ENCODE measurements at places on chromosomes 11 and 22. TPM values are rescaled to one million over a fixed set of nuclear protein-coding genes. Genes with fewer than 3 reads are reported as not detected.

DNA sequence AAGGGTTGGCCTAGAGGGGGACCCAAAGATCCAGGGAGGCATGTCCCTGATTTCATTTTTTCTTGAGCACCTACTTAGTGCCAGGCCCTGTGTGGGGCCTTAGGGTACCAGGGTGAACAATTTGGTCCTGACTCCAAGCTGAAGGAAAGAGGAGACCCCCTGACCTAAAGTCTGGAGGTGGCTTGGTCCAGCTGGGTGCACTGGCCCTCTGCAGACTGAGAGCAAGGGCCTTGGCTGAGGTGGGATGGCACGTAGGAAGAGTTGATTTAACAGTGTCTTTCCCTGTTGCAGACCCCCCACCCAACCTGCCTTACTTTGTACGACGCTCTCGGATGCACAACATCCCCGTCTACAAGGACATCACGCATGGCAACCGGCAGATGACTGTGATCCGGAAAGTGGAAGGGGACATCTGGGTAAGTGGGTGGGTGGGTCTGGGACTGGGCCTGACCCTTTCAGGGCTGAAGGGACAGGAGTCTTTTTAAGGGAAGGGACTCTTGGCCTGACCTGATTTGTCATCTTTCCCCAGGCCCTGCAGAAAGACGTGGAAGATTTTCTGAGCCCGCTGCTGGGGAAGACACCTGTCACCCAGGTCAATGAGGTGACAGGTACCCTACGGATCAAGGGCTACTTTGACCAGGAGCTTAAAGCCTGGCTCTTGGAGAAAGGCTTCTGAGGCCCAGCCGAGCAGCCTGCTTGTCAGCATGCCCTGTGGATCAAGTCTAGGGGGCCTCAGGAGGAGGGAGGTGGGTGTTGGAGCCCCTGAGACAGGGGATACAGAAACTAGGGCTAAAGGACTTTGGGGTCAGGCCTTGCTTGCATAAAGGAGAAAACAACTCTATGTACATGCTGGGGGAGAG lies 3.3 kb downstream of the MRPL49 start:
- DNase-seq: no peak

The AQP11 gene
- polyA plus RNA-seq: 1.2 TPM

The ARHGAP32 gene
- polyA plus RNA-seq: 6.1 TPM

- DNase-seq: no peak
These were observed 38.6 kb upstream of the PDE2A start for GRCh38 chr11:72712841-72713240.

GRCh38 chr22:38075105-38075825 lies 8.7 kb downstream of the SLC16A8 start:
- no peak for DNase-seq

DNA sequence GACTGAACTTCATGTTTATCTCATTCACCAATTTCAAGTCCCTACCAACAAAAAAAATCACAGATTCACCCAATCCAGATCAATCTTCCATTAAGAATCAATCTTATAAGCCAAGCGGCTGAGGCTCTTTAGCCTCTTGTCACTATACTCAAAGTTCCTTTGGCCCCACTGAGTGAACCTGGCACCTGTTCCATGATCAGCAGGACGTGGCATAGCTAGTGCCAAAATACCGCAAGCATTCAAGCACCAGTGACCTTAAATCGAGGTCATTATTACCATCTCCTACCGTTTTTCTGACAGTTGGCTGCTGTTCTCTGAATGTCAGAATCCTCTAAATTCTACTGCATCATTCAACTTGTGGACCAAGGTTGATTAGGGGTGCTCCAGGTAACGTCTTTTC lies 141.2 kb downstream of the CADM1 start:
- no peak for DNase-seq

The DENND6B gene
- polyA plus RNA-seq: 3.7 TPM

The PKNOX2 gene
- not detected for polyA plus RNA-seq

The MYO7A gene
- polyA plus RNA-seq: 0.01 TPM

- DNase-seq: no peak
These were observed 57.0 kb downstream of the PACSIN2 start for GRCh38 chr22:42957958-42958357.

The RIMBP3C gene
- polyA plus RNA-seq: 0.06 TPM

- DNase-seq: no peak
These were observed 220.5 kb upstream of the TENM4 start for GRCh38 chr11:79661373-79661772.

All from BJ (cell line).